ENCODE measurements at places on chromosomes 4 and X.

DNA sequence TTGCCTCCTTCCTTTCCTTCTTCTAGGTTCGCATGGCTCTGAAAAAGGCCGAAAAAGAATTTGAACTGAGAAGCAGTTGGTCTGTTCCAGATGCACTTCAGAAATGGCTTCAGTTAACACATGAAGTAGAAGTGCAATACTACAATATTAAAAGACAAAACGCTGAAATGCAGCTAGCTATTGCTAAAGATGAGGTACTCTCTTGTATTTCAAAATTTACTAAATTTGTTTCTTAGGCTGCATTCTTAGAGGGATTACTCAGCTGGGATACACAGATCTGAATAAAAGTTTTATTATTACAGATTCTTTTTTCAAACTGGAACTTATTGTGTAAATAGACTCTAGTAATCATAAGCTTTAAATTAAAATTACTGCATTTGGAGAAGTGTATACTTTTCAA, 146.9 kb downstream of the STIM2 start:
- DNase-seq: no peak

DNA sequence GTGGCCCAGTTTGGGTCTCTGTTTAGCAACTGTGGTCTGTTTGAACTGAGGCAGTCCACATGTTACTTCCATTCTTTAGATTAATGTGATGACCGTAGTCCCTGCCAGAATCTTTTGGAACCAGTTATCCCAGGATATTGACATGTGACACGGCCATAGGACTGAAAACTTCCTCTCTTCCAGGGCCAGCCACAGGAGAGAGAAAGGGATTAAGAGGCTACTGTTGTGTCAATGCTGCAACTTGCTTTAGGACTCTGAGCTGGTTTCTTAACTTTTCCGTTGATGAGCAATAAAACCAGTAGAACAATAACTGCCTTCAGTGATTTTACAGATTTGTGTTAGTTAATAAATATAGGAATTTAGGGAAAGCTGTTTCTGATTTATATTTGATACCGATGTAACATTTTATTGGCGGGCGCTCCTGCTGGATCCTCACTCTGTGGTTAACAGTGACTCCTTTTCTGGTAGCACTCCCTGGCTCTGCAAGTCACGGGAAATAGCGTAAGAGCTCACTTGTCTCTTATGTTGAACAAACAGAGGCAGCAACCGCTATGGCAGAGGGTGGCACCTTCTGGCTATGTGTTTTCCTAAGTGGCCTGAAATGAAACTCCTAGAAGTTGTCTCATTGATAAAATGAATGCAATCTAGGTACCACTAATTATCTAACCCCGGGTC, 2.5 kb downstream of the TENM3 start:
- DNase-seq: no peak

DNA sequence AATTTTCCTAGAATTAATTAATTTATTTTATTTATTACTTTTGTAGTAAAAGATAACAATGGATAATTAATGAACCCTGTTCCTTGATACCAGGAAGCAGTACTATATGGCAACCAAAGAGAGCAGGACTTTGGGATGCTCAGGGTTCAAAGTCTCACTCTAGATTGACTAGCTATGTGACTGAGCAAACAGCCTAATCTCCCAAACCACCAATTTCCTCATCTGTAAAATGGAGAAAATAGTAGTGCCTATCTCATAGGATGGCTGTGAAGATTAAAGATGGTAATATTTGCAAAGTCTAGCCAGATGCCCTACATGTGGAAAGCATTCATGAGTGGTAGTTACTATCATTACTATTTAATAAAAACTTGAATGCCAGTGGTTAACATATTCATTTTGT, 97.6 kb downstream of the PRDM5 start:
- no peak for DNase-seq

- no peak for DNase-seq
These were observed 11.8 kb downstream of the AMBN start for GRCh38 chr4:70603856-70604255.

DNA sequence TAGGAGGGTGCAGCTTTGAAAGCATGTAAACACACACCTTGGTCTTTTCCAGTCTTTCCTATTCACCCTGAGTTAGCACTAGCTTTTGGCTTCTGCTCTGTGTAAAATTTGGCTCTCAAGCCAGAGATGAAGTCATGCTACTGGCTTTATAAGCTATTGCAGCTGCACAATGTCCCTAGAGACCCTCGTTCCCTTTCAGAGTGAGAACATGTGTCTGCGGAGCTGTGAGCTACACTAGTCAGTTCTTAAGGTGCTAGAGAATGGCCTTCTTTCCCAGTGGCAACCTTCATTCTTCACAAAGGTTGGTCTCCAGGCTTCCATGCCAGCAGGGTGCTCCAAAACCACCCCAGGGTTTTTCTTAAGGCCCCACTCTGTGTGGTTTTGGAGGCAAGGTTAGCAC, 199.1 kb downstream of the SPATA18 start:
- DNase-seq: no peak

DNA sequence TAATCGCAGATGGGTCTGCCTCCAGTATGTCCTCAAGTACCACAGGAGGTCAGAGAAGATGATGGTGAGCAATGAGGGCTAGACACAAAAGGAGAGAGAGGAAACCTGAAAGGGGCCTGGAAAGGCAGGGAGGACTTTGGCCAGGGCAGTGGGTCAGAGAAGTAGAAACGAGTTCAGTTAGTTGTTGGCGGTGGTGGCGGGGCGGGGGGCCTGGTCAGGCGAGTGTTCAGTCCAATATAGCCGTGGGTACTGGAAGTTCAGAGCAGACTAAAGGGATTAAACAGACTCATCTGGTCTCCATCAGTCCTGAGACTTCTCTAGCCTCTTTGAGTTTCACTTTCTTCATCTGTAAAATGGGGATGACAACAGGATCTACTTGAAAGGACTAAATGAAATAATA, 90.8 kb downstream of the TSPAN5 start:
- DNase-seq: no peak

- no peak for DNase-seq
These were observed 4.5 kb upstream of the RHOH start for GRCh38 chr4:40192114-40193015.
